ENCODE measurements at places on chromosomes 7 and 10. TPM values are rescaled to one million over a fixed set of nuclear protein-coding genes. Genes with fewer than 3 reads are reported as not detected.

Gene WDFY4
- 4.1 TPM for total RNA-seq

Gene TLL2
- total RNA-seq: not detected

Gene GPR15LG
- not detected for total RNA-seq

Gene ALKBH4
- total RNA-seq: 5.7 TPM

Gene TAS2R5
- 0.51 TPM for total RNA-seq

Gene HOXA6
- total RNA-seq: not detected

Gene NYAP1
- 0.22 TPM for total RNA-seq

Gene VAX1
- total RNA-seq: not detected

GRCh38 chr10:101047268-101047667 is 14.5 kb upstream of the KAZALD1 start:
- H3K27ac ChIP-seq: no peak overlapping the region
- no peaks in the 10 kb centered on the region for H3K27me3 ChIP-seq
- H3K4me1 ChIP-seq: no peaks in the 10 kb centered on the region
- no peak overlapping the region for H3K4me3 ChIP-seq

- no peaks in the 10 kb centered on the region for H3K27me3 ChIP-seq
- no peak overlapping the region for H3K27ac ChIP-seq
- H3K4me1 ChIP-seq: no peaks in the 10 kb centered on the region
- no peak overlapping the region for H3K4me3 ChIP-seq
Measured at GRCh38 chr7:11006291-11006690, 32.6 kb downstream of the PHF14 start.

DNA sequence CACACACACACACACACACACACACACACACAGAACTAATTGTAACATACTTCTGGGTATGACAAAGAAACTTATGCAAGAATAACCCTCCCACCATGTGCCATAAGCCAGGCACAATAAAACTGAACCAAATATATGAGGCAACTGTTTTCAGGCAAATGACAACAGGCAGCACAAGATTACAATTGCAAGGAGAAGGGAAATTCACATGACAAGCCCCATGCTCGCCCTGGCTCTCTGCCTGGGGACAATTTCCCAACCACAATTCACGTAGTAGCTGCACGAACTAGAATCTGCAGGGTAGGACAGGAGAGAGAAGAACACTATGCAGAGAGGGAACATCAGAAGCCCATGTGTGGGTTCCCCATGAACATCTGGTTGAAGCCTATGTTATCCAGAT is 143.3 kb downstream of the CALN1 start:
- no peaks in the 10 kb centered on the region for H3K36me3 ChIP-seq
- no peak for DNase-seq
- no peaks in the 10 kb centered on the region for H3K4me1 ChIP-seq
- no peak overlapping the region for H3K4me3 ChIP-seq
- H3K27me3 ChIP-seq: no peaks in the 10 kb centered on the region

DNA sequence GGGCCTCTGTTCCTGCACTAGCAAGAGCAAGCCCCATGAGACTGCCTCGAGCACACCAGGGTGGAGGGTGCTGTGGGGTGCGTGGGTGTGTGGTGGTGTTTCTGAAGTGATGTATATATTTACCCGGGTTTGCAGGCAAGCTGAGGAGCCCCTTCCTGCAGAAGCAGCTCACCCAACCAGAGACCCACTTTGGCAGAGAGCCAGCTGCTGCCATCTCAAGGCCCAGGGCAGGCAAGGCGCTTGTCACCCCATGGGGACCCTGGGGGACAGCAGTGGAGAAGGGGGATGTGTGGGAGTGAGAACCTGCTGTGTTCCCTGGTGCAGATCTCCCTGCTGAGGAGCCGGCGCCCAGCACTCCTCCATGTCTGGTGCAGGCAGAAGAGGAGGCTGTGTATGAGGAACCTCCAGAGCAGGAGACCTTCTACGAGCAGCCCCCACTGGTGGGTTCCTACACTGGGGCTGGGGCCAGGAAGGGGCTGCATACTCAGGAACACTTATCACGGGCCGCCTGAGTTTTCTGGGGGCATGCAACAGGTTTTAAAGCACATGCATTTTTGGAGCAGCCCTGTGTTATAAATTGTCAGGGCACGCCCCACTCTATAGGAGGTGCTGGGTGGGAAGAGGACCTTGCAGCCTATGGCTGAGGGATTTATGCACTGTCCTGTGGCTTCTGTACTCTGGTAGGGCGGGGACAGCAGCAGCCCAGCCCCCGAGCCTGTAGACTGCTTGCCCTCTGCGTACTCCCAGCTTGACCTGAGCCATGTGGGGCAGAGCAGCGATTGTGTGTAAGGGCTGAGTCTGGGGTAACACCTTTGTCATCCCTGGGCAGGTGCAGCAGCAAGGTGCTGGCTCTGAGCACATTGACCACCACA is 5.9 kb downstream of the PGAM2 start:
- H3K4me3 ChIP-seq: no peak overlapping the region
- H3K36me3 ChIP-seq: peaks cover 55% of the 10 kb centered on the region

DNA sequence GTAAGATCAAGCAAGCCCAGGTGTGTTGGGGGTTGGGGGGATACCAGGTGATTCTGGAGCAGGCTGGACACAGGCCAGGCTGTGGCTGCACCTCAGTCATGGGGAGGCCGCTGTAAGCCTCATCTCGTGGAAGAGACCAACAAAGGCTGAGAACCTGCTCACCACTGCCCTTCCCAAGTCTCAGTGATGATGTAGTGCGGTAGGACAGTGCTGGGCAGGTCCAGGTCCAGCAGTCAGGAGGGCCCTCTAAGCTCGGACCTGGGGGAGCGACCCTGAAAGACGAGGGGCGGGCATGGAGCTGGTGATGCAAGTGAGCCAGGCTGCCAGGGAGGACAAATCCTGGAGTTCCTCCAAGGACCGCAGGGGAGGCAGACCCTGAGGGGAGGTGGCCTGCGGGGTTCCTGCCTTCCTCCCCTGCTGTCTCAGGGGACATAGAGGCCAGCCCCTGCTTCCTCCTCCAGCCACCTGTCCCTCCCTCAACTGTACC is 3.3 kb upstream of the PWWP2B start:
- H3K4me3 ChIP-seq: no peak overlapping the region
- H3K4me1 ChIP-seq: peaks cover 10% of the 10 kb centered on the region
- no peaks in the 10 kb centered on the region for H3K36me3 ChIP-seq
- DNase-seq: no peak
- no peaks in the 10 kb centered on the region for H3K27me3 ChIP-seq

DNA sequence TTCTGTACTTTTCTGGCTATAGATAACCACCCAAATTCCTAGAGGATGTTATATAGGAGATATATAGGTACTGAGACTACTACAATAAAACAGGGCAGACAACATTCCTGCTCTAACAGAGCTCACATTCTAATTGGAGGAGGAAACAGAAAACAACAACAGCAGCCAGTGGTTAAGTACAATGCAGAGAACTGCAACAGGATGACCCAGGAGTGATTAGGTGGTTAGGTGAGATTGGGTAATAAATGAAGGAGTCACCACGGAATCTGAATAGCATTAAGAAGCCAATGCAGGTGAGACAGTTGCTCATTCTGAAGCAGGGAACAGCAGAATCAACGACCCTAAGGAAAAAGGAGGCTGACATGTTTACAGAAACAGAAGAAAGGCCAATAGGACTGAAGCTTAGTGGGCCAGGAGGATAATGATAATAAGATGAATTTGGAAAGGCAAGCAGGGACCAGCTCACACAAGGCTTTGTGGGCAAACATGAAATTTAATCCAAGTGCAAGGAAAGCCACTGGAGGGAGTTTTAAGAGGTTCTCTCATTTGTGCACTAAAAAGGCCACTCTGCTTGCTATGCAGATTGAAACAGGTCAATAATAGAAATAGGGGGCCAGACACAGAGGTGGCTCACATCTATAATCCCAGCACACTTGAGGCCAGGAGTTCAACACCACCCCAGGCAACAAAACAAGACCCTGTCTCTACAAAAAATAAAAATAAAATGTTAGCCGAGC is 16.9 kb upstream of the REEP3 start:
- H3K27ac ChIP-seq: no peak overlapping the region
- H3K36me3 ChIP-seq: no peaks in the 10 kb centered on the region
- no peak overlapping the region for H3K4me3 ChIP-seq
- H3K4me1 ChIP-seq: no peaks in the 10 kb centered on the region
- H3K27me3 ChIP-seq: no peaks in the 10 kb centered on the region

DNA sequence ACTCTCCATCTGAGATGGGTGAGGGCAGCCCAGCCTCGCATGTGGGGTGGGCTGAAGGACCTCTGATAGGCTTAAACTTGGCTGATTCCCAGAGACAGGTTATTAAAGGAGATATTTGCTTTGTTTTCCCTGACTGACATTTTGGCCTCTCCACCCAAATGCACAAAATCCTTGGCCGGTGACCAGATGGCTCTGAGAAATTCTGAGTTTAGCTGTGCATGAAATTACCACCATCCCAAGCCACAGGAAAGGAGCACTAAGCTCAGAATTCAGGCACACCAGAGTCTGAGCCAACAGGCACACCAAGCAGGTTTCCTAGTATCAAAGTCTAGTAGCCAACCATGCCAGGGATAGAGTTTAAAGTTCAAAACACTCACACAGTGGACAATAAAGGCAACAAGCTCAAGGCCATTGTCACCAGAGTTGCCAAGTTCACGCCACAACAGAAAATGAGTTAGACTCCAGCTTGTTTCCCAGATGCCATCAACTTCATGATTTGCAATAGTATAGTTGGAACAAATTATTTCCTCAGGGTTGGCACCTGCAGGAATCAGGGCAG is 387.6 kb downstream of the KCNMA1 start:
- H3K4me1 ChIP-seq: no peaks in the 10 kb centered on the region
- peak overlapping the region; percentile 33 for H3K4me3 ChIP-seq
- no peaks in the 10 kb centered on the region for H3K36me3 ChIP-seq
- H3K27ac ChIP-seq: no peak overlapping the region
- DNase-seq: peak; percentile 62

DNA sequence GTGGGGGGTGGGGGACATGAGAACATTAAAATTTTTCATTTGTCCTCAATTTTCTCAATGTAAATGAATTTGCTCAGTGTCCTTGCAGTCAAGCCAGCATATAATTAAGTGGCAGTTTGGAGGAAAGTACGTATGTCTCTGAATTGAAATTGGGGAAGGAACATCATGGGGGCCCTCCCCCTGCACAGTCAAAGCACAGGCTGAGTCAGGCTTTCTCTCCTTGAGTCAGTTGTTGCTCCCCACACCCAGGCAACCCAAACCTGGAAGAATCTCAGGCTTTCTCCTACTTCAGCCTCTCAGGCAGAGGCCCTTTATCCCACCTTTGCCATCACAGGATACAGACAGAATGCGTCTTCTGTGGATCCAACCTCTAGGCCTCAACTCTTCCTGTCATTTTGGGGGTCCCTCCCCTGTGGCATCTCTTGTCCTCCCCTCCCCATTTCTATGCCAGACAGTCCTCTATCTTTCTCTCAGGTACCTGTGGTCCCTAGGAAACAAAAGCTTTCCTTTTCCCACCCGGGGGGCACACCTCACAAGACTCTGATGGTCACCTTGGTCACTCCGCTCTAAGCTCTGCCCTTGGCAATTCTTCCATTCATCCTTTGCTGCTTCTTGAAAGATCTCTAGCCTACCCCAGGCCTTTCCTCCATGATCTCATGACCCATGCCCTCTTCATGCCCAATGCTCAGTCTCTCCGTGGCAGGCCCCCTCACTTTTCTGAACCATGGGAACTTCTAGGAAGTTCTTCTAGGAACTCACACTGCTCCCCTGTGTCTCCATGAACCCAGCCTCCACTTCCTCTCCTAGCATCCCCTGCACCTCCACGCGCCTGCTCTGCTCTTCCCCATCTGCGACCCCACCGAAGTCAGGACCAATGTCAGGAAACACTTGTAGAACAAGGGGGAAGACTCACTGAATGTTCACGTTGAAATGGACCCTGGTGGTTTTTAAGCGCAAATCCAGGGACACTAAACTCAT is 40.4 kb downstream of the CREB3L2 start:
- DNase-seq: no peak
- H3K27me3 ChIP-seq: no peaks in the 10 kb centered on the region
- no peak overlapping the region for H3K4me3 ChIP-seq
- no peaks in the 10 kb centered on the region for H3K36me3 ChIP-seq

DNA sequence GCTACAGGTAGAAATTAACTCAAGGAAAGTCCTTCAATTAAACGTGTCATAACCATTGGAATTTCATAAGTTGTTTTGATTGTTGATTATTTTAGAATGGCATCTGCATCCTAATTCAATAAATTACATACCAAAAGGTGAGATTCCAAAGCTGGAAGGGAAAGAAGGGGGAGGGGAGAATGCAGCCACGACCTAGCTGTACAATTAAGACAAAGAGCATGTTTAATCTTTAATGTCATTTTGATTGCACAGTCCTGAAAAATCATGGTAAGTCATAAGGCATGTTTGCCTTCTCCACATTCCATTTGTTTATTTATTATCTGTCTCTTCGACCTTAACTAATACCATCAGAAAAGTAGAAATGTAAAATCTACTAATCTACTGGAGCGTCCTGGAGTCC is 358.1 kb downstream of the FRMD4A start:
- H3K4me1 ChIP-seq: no peaks in the 10 kb centered on the region
- DNase-seq: no peak
- H3K27ac ChIP-seq: no peak overlapping the region
- no peaks in the 10 kb centered on the region for H3K36me3 ChIP-seq
- no peaks in the 10 kb centered on the region for H3K27me3 ChIP-seq

DNA sequence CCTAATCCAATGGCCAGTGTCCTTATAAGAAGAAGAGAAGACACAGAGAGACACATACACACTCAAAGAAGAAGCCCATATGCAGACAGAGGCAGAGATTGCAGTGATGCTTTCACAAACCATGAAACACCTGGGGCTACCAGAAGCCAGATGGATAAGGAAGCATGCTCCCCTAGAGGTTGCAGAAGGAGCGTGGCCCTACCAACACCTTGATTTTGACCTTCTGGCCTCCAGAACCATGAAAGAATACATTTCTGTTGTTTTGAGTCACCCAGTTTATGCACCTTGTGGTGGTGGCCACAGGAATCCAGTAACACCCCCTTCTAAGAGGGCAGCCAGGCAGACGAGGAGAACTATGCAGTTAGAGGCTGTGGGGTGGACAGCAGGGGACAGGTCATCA is 43.5 kb downstream of the AOC1 start:
- no peaks in the 10 kb centered on the region for H3K36me3 ChIP-seq
- DNase-seq: no peak
- H3K4me1 ChIP-seq: no peaks in the 10 kb centered on the region
- H3K27me3 ChIP-seq: no peaks in the 10 kb centered on the region

GRCh38 chr7:157502701-157503111 is 165.9 kb downstream of the DNAJB6 start:
- no peak overlapping the region for H3K27ac ChIP-seq
- no peak for DNase-seq
- no peaks in the 10 kb centered on the region for H3K27me3 ChIP-seq
- H3K4me1 ChIP-seq: no peaks in the 10 kb centered on the region

GRCh38 chr10:116043861-116044260 is 229.1 kb downstream of the GFRA1 start:
- peak overlapping the region; percentile 70 for H3K27ac ChIP-seq
- H3K36me3 ChIP-seq: no peaks in the 10 kb centered on the region
- no peaks in the 10 kb centered on the region for H3K27me3 ChIP-seq
- H3K4me3 ChIP-seq: no peak overlapping the region
- H3K4me1 ChIP-seq: no peaks in the 10 kb centered on the region

GRCh38 chr7:1279041-1279440 is 46.4 kb downstream of the UNCX start:
- no peaks in the 10 kb centered on the region for H3K36me3 ChIP-seq
- no peaks in the 10 kb centered on the region for H3K4me1 ChIP-seq
- DNase-seq: peak; percentile 4
- no peaks in the 10 kb centered on the region for H3K27me3 ChIP-seq
